Stomach (tissue), 19 donors: ENCODE measurements at places on chromosomes 5 and 9. TPM values are rescaled to one million over a fixed set of nuclear protein-coding genes. Genes with fewer than 3 reads are reported as not detected.

FAM170A gene
- total RNA-seq, result not detected

GKAP1 gene
- 32.7 TPM for total RNA-seq

GRCh38 chr9:26296910-26297572, 595.6 kb downstream of the CAAP1 start:
- no peaks in the 10 kb centered on the region for H3K36me3 ChIP-seq
- no peak for DNase-seq
- H3K27ac ChIP-seq, result no peak overlapping the region
- no peaks in the 10 kb centered on the region for H3K4me1 ChIP-seq
- H3K27me3 ChIP-seq, result no peaks in the 10 kb centered on the region

DNA sequence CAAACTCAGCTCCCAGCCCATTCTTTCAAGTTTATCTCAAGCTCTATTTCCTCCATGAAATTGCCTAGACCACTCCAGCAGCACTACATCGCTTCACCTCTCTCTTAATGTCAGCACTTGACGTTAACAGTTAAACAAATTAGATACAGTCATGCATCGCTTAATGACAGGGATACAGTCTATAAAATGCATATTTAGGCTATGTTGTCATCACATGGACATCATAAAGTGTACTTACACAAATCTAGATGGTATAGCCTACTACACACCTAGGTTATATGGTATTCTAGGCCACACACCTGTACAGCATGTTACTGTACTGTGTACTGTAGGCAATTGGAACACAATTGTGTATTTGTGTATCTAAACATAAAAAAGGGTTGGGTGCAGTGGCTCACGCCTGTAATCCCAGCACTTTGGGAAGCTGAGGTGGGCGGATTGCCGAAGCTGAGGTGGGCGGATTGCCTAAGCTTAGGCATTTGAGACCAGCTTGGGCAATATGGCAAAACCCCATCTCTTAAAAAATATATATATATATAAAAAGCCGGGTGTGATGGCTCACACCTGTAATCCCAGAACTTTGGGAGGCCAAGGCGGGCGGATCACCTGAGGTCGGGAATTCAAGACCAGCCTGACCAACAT, 13.4 kb upstream of the PCSK5 start:
- no peak for DNase-seq
- H3K27ac ChIP-seq, result no peak overlapping the region
- no peaks in the 10 kb centered on the region for H3K36me3 ChIP-seq
- H3K4me3 ChIP-seq, result no peak overlapping the region

DNA sequence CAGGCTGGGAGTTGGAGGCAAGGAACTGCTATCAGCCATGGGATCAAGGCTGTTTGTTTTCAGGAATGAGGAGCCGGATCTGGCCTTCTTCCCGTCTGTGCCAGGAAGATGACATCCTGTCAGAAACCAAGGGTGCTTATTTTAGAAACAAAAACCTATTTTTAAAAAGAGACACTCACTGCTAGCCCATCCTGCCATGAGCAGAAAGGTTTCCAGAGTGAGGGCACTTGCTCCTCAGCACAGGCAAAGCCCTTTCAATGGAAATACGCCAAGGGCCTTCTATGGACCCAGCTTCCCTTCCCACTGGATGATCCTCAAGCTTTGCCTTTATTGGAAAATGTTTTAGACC, 132.6 kb upstream of the FSTL4 start:
- H3K4me3 ChIP-seq, result no peak overlapping the region
- DNase-seq, result no peak
- no peak overlapping the region for H3K27ac ChIP-seq
- no peaks in the 10 kb centered on the region for H3K36me3 ChIP-seq
- no peaks in the 10 kb centered on the region for H3K4me1 ChIP-seq

DNA sequence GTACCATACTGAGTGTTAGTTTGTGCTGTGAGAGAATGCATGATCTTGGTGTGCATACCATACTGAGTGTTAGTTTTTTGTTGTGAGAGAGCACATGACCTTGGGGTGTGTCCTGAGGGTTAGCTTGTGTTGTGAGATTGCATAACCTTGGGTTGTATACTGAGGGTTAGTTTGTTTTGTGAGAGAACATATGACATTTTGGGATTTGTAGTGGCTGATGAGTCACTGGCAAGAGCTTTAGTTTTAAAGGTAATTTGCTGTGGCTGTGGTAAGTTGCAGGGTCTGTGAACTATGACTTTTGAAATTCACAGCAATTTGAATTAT, 1068.3 kb upstream of the EDIL3 start:
- H3K27me3 ChIP-seq, result no peaks in the 10 kb centered on the region
- H3K4me1 ChIP-seq, result no peaks in the 10 kb centered on the region
- no peak for DNase-seq
- no peak overlapping the region for H3K4me3 ChIP-seq
- H3K36me3 ChIP-seq, result no peaks in the 10 kb centered on the region
- no peak overlapping the region for H3K27ac ChIP-seq
